Germinal center (tissue), 1 donor: ENCODE measurements at places on chromosomes 6 and 20.

- no peak for DNase-seq
Measured at GRCh38 chr6:37667050-37667814, 30.5 kb downstream of the MDGA1 start.

DNA sequence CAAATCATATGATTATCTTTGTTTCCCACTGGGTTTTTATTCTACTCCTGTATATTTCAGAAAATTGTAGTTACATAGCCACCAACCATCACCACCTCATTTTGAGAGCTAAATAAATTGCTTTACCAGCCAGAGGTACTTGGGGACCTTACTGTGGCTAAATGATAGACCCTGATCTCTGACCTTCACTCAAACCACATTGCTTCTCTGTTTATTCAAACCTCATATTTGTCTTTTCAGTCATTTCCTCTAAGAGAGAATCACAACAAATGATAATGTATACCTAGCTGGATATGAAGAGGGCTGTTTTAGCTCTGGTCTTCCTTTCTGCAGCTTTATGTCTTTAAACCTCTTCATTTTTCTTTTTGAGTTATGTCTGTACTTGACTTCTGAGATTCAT lies 142.8 kb downstream of the ADGB start:
- DNase-seq: no peak

GRCh38 chr6:119535332-119535731 lies 185.8 kb upstream of the MAN1A1 start:
- DNase-seq: no peak

- DNase-seq: no peak
Measured at GRCh38 chr6:41597246-41598000, 40.8 kb upstream of the MDFI start.

DNA sequence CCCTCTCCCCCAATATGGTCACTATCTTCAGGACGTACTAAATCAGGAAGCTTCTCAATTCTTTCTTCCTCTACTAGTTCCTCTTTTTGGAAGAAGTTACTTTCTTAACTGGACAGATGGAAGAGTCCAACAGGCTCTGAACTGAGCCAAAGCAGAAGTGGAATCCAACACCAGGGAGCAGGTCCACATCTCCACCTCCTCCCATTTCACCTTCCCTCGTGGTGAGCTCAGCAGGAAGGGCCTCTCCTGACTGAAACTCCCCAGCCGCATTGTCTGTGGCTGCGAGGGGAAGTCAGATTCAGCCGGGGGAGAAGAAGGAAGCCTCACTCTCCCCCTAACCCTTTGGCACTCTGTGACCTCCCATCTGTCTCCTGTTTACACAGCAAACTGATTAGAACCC lies 63.8 kb upstream of the UST start:
- peak; percentile 11 for DNase-seq

DNA sequence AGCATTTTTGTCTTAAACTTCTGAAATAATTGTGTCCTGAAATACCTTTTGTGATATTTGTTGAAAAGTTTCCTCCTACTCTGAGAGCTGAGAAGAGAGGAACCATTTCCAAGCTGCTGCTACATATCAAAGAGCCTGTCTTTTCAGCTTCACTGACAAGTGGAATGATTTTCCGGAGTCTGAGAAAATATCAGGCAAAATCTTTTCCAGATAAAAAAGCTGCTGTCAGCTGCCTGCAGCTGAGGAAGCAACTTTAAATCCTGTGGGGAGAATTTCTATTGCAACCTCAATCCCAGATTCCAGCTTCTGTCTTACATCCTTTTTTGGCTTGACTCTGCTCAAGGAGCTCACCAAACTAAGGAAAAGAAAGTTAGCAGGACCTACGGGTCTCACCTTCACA lies 904.3 kb downstream of the PHF3 start:
- no peak for DNase-seq

GRCh38 chr6:49639177-49639817 lies 2.7 kb upstream of the RHAG start:
- no peak for DNase-seq

GRCh38 chr6:11983306-11983705 lies 28.8 kb upstream of the HIVEP1 start:
- DNase-seq: no peak

GRCh38 chr6:24936641-24937317 lies 1.0 kb upstream of the RIPOR2 start:
- DNase-seq: peak; percentile 65
